ENCODE measurements at places on chromosomes 4 and X.
A peak's percentile ranks its signal among the peaks of the same experiment; 100 is the strongest.

- H3K27me3 ChIP-seq, result no peaks in the 10 kb centered on the region
- no peak overlapping the region for H3K4me3 ChIP-seq
- DNase-seq, result no peak
Measured at GRCh38 chr4:24369507-24370029, 214.8 kb downstream of the DHX15 start.

GRCh38 chr4:75653845-75654503, 19.2 kb downstream of the G3BP2 start:
- peak overlapping the region; percentile 73 for H3K4me3 ChIP-seq
- H3K27me3 ChIP-seq, result no peaks in the 10 kb centered on the region
- peak overlapping the region; percentile 89 for H3K27ac ChIP-seq
- no peak for DNase-seq
- H3K4me1 ChIP-seq, result peaks cover 58% of the 10 kb centered on the region

- H3K36me3 ChIP-seq, result no peaks in the 10 kb centered on the region
- peaks cover 7% of the 10 kb centered on the region for H3K27me3 ChIP-seq
- no peak overlapping the region for H3K27ac ChIP-seq
Measured at GRCh38 chr4:121551271-121551670, 145.5 kb downstream of the ANXA5 start.

GRCh38 chr4:119794113-119794512, 165.5 kb upstream of the PDE5A start:
- no peak for DNase-seq
- H3K4me3 ChIP-seq, result no peak overlapping the region
- no peak overlapping the region for H3K27ac ChIP-seq
- H3K27me3 ChIP-seq, result no peaks in the 10 kb centered on the region
- H3K36me3 ChIP-seq, result no peaks in the 10 kb centered on the region

DNA sequence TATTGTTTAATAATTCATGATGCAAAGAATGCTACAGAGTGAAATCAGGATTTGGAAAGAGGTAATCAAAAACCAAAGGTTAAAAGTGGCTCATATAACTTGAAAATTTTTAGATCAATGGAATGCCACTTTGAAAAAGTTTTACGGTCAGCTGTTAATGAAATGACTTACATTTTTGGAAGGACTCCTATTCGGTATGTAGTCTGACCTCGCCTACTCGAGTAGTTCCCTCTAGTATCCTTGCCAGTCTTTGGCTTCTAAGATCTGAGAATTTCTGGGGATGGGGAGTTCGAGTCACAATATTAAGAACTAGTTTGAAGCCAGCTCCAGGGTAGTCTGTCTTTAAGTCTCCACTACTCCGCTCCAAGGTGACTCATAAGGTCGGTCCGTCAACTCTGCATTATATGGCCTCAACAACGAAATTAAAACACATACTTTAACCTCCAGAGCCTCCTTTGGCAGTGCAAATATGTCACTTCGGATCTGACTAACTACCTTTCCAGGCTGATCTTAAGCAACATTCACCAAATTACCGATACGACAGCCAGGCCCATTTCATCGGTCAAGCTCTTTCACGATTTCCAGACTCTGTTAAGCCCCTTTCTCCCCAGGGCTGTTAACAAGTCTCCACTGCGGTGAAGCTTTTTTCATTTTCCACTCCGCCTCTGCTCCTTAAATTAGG, 733 bp upstream of the NAA15 start:
- H3K4me3 ChIP-seq, result peak overlapping the region; percentile 93
- peak overlapping the region; percentile 95 for H3K27ac ChIP-seq
- peaks cover 40% of the 10 kb centered on the region for H3K4me1 ChIP-seq
- DNase-seq, result no peak

DNA sequence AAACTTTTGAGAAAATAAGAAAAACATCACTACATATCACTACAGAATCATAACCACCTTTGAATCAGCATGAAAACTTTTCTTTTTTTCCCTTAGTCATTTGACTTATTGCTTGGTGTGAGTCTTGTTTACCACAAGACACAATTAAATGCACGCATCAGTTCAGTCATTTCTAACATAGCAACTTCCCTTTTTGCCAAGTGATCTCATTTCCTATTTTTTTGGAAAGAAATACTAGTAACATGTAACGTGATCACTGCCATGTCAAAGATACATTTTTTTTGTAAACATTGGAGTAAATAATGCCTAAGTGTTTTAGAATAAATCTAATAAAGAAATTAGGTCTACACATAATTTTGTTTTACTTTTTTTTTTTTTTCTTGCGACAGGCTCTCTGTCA, 5.1 kb upstream of the CXCL8 start:
- H3K4me1 ChIP-seq, result no peaks in the 10 kb centered on the region
- no peak overlapping the region for H3K4me3 ChIP-seq
- H3K36me3 ChIP-seq, result no peaks in the 10 kb centered on the region
- no peak for DNase-seq
- no peak overlapping the region for H3K27ac ChIP-seq

- H3K36me3 ChIP-seq, result no peaks in the 10 kb centered on the region
- DNase-seq, result no peak
- H3K4me1 ChIP-seq, result peaks cover 10% of the 10 kb centered on the region
- no peak overlapping the region for H3K27ac ChIP-seq
- no peaks in the 10 kb centered on the region for H3K27me3 ChIP-seq
- H3K4me3 ChIP-seq, result no peak overlapping the region
Measured at GRCh38 chrX:39749728-39750127, 348.0 kb downstream of the BCOR start.

GRCh38 chr4:177728361-177729152, 286.3 kb upstream of the AGA start:
- no peaks in the 10 kb centered on the region for H3K27me3 ChIP-seq
- H3K36me3 ChIP-seq, result no peaks in the 10 kb centered on the region
- no peak overlapping the region for H3K4me3 ChIP-seq
- no peak overlapping the region for H3K27ac ChIP-seq
- DNase-seq, result no peak

DNA sequence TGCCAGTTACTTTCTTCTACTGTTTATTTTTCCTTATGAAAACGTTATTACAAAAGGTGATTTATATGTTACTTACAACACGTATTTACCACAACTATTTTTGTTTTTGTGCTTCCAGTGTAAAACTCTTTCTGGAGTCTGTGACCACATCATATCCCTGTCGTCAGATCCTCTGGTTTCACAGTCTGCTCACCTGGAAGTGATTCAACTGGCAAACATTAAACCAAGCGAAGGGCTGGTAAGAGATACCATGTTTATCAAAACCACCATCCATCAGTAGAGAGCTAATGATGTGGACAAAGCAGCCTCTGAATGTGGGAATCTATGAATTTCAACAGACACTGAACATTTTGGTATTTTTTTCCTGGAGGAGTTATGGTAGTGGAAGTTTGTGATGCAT, 116.1 kb downstream of the CNKSR2 start:
- H3K4me1 ChIP-seq, result no peaks in the 10 kb centered on the region
- H3K27ac ChIP-seq, result no peak overlapping the region
- H3K27me3 ChIP-seq, result no peaks in the 10 kb centered on the region
- no peaks in the 10 kb centered on the region for H3K36me3 ChIP-seq

DNA sequence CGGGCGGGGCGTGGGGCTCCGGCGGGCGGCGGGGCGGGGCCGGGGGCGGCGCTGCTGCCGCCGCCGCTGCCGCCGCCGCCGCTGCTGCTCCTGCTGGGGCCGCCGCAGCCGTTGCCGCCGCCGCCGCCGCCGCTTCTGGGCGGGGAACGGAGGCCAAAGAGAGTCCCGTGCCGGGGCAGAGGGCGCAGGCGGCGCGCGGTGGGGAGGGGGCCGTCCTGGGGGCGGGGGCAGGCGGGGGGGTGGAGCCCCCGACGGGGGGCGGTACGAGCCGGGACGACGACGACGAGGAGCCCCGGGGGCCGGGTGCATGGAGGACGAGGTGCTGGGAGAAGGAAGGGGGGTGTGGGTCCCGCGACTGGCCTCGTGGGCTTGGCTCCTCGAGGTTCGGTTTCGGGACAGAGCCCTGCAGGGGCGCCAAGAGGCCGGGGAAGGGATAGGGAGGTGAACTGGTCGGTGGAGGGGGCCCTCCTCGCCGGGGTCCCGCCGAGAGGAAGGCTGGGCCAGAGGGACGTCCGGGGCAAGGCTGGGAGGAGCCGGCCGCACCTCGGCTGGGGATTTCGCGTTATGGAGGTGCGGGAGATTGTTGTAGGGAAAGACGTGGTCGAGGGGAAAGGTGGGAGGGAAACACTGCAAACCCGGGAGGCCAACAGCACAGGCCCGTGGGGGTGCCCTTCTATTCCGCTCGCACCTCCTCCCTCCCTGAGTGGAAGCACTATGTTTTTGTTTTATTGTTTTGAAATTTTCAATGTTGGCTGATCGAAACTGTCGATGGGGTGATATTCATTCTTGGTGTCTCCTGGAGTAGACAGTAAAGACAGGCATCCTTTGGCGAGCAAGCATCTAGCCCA, 1.9 kb downstream of the BCORL1 start:
- H3K27me3 ChIP-seq, result peaks cover 4% of the 10 kb centered on the region
- peak; percentile 56 for DNase-seq
- H3K27ac ChIP-seq, result no peak overlapping the region
- peak overlapping the region; percentile 75 for H3K4me3 ChIP-seq
- H3K4me1 ChIP-seq, result peaks cover 13% of the 10 kb centered on the region

GRCh38 chr4:15757054-15757453, 21.1 kb upstream of the CD38 start:
- H3K4me1 ChIP-seq, result peaks cover 45% of the 10 kb centered on the region
- H3K4me3 ChIP-seq, result peak overlapping the region; percentile 80
- DNase-seq, result no peak
- H3K27ac ChIP-seq, result peak overlapping the region; percentile 87
- H3K27me3 ChIP-seq, result no peaks in the 10 kb centered on the region

- H3K4me1 ChIP-seq, result peaks cover 11% of the 10 kb centered on the region
- no peak overlapping the region for H3K4me3 ChIP-seq
- H3K27ac ChIP-seq, result no peak overlapping the region
- no peaks in the 10 kb centered on the region for H3K36me3 ChIP-seq
Measured at GRCh38 chrX:44267116-44267515, 76.4 kb downstream of the EFHC2 start.
